ENCODE measurements at places on chromosomes 4 and X.

DNA sequence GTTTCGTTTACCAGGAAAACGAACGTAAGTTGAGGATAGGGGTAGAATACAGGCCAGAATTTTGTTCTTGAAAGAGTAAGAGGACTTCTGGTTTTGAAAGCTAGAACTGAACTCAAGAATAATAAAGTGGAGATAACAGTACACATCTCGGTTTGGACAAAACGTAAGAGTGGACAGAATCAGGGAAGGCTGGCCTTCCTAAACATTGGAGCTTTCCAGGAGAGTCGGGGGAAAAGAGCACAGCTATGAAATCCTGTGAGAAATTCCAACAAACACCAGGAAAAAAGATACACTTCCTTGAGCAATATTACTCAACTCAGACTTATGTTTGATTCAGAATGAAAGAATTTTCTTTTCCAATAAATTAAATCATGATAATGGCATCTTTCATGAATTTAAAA is 1.2 kb downstream of the CTSO start:
- DNase-seq: no peak

DNA sequence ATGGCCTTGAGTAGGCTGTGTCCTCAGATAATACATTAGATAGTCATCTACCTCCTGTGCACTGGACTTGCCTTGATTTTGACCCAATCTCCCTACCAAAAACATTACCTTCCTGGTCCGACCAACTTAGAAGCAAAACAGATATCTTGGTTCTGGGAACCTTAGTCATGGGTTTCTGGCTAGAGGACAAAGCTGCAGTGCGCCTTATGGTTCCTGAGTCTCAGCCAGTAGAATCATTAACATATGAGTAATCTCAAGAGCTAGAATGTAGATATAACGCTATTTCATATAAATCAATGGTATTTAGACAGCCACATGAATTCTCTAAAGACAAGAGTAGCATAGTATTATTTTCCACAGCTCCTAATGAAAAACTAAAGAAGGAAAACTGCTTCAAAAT is 83.1 kb downstream of the GRIA3 start:
- no peak for DNase-seq

- DNase-seq: no peak
These were observed 321.6 kb downstream of the ARHGAP10 start for GRCh38 chr4:148053298-148054003.

DNA sequence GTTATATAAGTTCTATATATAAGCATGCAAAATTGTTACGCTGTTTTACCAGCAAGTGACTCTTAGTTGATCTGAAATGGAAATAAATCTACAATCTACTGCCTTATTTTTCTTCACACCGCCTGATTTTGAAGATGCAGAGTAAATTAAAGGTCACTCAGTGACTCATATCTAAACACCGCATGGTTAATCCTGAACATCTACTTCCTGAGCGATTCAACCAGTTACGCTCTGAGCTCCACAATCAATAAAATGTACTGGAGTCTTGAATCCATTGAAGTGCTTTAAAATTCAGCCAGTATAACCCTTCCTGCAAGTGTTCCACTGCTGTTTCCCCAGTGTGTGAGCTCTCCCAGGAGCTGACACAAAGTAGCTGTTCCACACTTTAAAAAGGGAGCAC is 192.8 kb downstream of the SLC7A11 start:
- no peak for DNase-seq

- DNase-seq: no peak
These were observed 87.4 kb downstream of the PDGFC start for GRCh38 chr4:156884183-156884582.
